ENCODE measurements at places on chromosomes 7 and 10.

DNA sequence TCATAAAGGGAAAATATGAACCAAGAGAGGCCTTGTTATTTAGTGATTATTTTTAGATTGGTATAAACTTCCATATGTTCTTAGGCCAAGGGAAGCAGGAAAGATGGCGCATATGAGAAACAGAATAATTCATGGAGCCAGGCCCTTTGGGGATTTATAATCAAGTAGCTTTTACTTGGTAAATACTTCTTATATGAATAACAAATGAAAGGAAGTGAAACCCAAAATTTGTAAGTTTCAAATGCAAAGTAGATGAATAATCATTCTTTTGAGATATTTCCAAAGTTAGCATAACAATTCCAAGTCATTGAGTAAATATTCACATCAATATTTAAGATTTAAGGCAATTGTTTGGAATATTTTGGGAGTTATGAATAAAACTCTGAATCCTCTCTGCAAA lies 13.9 kb upstream of the OPTN start:
- DNase-seq: no peak

GRCh38 chr10:111493024-111493625 lies 416.3 kb downstream of the ADRA2A start:
- no peak for DNase-seq

GRCh38 chr10:9239298-9239697 lies 1184.8 kb downstream of the GATA3 start:
- DNase-seq: no peak

DNA sequence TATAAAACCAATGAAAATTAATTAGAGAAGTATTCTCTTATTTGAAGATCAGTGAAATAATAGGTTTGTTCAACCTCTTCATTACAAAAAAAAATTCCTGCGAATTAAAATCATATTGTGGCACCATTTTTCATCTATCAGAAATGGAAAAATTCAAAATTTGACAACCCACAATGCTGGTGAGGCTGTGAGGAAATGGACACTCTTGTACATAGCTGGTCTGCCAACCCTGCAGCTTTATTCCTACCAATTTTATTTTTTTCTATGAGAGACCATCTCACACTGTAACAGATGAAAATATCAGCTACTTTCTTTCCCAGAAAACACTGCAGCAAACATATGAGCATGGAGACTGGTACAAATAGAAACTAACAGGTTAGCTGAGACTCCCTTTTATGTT lies 208.8 kb upstream of the SEMA3E start:
- DNase-seq: no peak

DNA sequence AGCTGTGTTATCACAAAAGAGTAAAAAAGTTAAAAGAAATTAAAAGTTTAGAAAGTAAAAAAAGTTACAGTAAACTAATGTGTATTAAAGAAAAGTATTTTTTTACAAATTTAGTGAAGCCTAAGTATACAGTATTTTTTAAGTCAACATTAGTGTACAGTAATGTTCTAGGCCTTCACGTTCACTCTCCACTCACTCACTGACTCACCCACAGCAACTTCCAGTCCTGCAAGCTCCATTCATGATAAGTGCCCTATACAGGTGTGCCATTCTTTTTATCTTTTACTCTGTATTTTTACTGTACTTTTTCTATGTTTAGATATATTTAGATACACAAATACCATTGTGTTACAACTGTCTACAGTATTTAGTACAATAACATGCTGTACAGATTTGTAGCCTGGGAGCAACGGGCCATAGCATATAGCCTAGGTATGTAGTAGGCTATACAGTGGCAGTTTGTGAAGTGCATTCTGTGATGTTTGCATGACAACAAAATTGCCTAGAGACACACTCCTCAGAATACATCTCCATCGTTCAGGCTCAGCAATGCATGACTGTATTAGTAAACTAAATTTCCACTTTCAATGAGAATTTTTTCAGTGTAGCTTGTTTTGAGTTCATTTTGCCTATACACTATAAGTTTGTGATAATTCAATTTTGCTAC lies 539.9 kb upstream of the C7orf33 start:
- DNase-seq: no peak

DNA sequence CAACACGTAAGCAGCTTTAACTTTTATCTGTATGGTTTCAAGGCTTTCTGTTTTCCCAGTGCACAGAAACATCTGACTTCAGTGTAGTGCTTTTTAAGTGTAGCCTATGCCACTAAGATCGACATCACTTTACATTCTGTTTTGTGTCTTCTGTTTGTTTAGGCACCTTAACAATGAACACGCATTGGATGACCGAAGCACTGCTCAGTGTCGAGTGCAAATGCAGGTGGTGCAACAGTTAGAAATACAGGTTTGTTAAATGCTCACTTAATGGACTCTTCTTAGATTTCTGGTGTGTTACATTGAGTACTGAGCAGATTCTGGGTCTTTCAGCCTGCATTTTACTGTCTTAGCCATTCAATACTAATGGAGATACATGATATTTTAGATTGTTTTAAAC lies 237.4 kb downstream of the FOXP2 start:
- no peak for DNase-seq

GRCh38 chr10:43420369-43421200 lies 11.6 kb upstream of the HNRNPF start:
- DNase-seq: peak; percentile 65

- no peak for DNase-seq
Observed at GRCh38 chr10:103693812-103694205, 161.6 kb downstream of the SH3PXD2A start.

DNA sequence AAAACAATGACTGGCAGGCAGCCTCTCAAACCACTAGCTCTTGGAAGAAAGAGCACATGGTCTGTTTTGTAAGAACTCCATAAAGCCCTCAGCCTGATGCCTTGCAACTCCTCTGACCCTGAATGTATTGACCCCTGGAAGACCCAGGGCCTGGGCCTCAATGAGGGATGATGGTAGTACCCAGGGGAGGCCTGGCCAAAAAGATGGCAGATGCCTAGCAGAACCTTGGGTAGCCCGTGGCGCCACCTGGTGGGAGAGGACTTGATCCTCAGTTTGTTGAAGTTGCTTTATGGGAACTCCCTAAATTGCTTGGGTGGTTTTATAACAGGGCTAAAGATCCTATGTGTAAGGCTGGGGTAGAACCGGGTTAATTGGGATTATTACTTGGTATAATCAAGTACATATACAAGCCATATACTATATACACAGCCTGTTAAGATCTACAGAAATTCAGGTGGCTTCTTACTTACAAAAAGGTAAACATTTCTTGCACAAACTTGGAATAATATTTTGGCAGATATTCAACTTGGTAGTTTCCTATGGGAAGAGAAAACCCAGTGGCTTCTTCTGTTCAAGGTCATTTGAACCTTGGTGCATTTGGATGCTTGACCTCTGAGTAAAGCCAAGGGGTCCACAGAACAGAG lies 95.8 kb upstream of the CACUL1 start:
- peak; percentile 47 for DNase-seq

DNA sequence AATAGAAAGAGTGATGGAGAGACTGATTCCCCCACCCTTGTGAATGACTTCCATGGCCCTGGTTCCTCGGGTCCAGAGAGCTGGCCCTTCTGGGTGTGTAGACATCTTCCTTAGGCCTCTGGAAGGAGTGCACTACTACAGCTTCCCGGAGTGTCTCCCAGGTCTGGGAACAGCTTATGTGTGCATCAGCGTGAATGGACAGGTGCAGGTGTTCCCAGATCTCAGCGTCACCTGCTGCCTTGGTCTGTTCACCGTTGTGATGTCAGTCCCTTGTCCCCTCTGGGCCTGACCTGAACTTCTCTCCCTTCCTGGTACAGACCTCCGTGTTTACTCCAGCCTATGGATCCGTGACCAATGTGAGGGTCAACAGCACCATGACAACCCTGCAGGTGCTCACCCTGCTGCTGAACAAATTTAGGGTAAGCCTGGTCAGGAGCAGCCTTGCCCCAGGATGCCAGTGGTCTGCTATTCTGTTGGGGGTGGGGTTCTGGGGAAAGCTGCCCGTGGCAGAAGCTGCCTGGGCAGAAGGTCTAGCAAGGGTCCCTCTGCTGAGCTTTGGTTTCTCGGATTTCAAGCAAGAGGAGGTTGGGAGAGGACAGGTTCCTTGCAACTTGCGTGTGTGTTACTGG lies 10.5 kb upstream of the DEPP1 start:
- DNase-seq: no peak

- DNase-seq: peak; percentile 52
Observed at GRCh38 chr10:3622845-3623621, 162.0 kb downstream of the KLF6 start.

GRCh38 chr10:103651783-103652476 lies 158.4 kb downstream of the NEURL1 start:
- no peak for DNase-seq
